Smooth muscle cell of the pulmonary artery (primary cell): ENCODE measurements at places on chromosomes 11 and 22. TPM values are rescaled to one million over a fixed set of nuclear protein-coding genes. Genes with fewer than 3 reads are reported as not detected.

Gene LAYN
- total RNA-seq, result 21.2 and 35.2 TPM in 2 replicates

Gene MUC2
- total RNA-seq, result not detected in 2 replicates

Gene WNT11
- total RNA-seq, result 0.52 TPM in 1 of 2 replicates, not detected in the other

Gene MAPK8IP1
- total RNA-seq, result 5.8 and 6.5 TPM in 2 replicates

Gene FIBIN
- 15.4 and 28.8 TPM in 2 replicates for total RNA-seq

Gene POU2AF2
- not detected in 2 replicates for total RNA-seq

Gene OR52I1
- not detected in 2 replicates for total RNA-seq

Gene OR52I2
- total RNA-seq, result not detected in 2 replicates
